ENCODE measurements at places on chromosomes 12 and 14.
A peak's percentile ranks its signal among the peaks of the same experiment; 100 is the strongest.

- peak; percentile 93 for DNase-seq
Measured at GRCh38 chr12:47812797-47813510, 6.7 kb downstream of the HDAC7 start.

DNA sequence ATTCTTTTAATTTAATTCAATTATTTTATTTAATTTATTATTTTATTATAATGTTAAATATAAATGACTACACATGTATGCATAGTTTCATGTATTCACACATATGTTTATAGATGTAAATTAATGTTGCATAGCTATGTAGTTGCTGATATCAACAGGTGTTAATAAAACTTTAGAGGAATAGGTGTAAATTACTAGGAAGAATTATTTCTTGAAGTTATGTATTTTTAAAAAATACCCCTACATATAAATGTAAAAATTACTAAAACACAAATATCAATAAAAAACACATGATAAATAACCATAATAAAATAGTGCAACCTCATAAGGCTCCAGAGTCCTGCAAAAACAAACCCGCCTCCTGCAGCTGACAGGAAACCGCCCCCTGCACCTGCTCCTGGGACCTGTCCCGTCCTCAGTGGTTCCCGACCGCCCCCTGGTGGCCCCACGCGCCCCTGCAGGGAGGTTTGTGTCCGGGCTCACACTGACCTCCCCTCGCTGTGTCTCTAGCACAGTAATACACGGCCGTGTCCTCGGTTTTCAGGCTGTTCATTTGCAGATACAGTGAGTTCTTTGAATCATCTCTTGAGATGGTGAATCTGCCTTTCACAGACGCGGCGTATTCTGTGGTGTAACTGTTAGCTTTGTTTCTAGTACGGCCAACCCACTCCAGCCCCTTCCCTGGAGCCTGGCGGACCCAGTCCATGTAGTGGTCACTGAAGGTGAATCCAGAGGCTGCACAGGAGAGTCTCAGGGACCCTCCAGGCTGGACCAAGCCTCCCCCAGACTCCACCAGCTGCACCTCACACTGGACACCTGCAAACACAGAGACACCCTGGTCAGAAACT lies 1264.0 kb downstream of the TMEM121 start:
- no peak for DNase-seq

GRCh38 chr14:74552623-74553022 lies 59.1 kb downstream of the ISCA2 start:
- no peak for DNase-seq

DNA sequence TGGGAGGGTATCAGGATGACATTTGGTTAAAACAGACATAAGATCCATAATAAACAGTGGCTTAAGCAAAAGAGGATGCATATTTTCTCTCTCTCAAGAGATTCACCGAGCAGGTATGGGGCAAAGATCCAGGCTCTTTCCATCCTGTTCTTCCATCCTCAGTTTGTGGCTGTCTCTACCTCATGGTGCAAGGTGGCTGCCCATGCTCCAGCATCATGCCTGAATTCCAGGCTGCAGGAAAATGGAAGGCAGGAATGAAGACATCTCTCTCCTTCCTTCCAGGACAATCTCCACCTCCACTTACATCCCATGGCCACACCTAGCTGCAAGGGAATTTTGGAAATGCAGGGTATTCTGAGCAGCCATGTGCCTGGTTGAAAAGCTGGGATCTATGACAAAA lies 136.0 kb downstream of the GLT1D1 start:
- DNase-seq: no peak

GRCh38 chr12:1839956-1840951 lies 19.9 kb downstream of the LRTM2 start:
- DNase-seq: no peak

GRCh38 chr12:58372298-58372697 lies 430.9 kb downstream of the ATP23 start:
- DNase-seq: no peak

DNA sequence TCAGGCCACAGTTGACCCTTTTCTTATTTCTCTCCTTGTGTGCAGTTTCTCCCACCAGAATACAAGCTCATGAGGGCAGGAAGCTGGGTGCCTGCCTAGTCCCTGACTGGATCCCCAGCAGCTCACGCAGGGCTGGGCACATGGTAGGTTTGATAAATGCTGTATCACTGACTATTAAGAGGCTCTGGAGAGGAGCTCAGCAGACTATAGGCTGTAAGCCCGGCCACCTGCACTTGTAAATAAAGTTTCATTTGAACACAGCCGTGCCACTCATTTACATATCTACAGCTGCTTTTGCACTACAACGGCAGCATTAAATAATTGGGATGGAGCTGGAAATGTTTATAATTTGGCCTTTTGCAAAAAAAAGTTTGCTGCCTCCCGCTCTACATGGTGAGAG lies 32.0 kb downstream of the CHGA start:
- no peak for DNase-seq

DNA sequence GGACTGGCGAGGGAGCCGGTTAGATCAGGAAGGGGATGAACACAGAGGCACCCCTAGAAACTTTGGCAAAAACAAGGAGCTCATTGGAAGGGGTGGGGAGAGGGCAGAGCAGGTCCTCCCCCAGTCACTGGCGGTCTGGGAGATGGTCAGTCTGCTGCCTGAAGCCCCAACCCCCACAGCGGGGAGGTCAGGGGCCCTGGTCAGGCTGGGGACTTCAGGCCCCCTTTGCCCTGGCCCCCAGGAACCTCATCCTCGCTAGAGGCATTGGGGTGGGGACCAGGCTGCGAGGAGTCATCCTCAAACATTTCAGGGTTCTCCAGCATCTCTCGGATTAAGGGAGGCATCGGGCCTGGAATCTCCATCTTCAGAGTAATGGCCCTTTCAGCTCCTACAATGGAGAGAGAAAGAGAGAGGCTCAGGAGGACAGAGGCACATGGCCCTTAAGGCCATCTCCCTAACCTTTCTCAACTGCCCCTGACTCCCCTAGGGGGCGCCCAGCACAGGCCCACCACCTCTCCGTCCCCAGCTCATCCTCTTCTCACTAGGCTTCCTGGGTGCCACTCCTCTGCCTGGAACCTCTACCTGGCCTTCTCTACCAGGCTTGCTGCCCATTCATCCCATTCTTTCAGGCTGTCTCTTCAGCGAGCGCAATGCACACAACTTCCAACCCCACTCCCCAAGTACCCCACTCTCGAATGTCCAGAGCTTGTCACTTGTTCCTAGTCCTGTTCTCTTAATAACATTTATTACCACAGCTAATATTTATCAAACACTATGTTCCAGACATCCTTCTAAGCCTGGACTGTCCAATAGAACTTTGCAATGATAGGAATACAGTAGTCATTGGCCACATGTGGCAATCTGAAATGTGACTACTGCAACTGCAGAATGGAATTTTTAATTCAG lies 4.7 kb upstream of the ITGB7 start:
- DNase-seq: no peak

DNA sequence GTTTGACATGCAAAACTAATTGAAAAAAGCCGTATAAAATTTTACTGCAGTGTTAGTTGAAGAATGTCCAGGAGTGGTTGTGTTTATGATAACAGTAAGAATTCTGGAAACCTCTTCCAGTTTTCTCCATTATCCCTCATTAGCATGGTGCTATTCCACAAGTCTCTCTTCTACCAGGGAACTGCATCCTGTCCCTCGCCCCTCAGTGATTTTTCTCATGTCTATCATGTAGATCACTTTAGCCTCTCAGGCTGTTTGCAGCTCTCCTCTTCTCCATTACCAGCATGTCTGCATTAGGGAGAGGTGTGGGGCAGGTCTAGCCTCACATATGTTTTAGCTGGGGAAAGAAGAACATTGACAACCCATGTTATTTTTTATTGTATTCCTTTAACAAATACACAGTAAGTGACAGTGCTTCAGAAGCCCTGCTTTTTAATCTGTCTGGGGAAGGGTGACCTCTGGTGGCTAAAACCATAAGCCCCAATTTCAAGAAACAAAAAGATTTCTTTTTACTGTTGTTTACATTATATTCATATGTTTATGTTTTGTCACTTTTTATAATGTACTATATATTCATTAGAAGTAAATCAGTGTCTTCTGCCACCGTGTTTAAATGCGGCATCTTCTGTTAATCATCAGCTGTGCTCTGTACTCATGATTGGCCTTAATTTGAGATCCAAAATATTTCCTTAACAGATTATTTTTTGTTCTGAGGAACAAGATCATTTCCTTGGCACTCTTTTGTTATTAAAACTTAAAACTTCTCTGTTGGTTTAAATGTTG lies 70.7 kb downstream of the RASSF8 start:
- DNase-seq: peak; percentile 72

DNA sequence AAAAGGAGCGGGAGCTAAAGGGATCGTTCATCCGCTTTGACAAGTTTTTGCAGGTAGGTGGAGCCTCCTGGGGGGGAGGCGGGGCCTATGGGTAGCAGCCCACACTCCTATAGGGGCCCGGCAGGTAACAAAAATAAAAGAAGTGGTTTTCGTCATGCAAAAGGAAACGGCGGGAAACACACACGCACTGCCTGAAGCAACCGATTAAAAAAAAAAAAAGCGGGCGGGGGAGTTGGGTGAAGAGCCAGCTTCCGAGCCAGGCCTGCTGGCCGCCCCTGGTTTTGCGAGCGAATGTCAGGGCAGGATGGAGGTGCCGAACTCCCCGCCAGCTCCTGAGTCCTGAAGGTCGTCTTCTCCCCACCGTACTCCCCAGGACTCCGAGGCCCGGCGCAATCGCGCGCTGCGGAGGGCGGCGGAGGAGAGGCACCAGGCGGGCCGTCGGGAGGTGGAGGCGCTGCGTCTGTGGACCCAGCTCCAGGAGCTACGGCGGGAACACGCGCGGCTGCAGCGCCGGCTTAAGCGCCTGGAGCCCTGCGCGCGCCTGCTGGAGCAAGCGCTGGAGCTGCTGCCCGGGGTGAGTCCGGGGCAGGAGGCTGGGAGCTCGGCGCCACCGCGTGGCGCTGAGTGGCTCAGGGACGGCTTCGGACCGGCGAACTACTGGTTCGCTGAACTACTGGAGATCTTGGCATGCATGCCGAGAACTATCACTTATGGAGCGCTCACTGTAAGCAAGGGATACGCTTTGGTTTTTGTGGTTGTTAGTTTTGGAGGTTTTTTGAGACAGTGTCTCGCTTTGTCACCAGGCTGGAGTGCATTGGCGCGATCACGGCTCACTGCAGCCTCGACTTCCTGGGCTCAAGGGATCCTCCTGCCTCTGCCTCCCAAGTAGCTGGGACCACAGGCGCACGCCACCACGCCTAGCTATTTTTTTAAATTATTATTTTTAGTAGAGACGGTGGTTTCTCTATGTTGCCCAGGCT lies 3.6 kb downstream of the CFAP73 start:
- DNase-seq: peak; percentile 76

GRCh38 chr14:106302661-106303060 lies 776.3 kb downstream of the TMEM121 start:
- DNase-seq: no peak

DNA sequence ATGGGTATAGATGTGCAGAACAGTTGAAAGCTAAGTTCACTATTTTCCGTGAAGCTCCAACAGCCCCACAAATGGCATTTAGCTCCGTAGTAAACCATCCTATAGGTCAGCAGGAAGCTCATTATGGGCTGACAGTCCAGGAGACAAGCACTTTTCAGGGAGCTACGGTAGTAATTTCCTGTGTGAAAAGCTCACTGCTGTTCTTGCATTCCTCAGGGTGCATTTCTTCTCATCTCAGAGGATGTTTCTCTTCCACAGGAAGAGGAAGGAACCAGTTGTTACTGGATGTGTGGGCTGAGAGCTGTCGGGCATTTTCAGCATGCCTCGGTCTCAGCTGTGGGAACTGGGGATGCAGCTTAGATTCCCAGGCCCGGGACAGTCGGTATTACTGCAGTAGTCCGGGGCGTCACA lies 72.8 kb downstream of the GALNT4 start:
- DNase-seq: peak; percentile 75

- DNase-seq: peak; percentile 91
Measured at GRCh38 chr12:113222730-113223531, 1.7 kb downstream of the TPCN1 start.

DNA sequence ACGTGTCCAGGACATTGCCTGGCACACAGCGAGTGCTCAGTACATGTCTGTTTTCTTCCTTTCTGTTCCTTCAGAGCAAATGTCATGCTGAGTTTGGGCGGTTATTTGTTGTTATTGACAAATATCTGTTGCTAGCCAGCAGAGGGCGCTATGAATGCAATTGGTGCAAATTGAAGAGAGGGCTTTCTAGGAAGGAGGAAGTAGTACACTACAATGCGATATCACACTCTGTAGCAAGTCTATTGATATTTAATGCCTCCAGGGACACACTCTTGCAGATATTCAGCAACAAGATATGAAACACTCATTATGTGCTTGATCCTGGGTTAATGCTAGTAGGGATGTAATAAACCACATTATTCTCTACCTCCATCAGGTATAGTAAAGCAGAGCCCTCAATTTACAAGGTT lies 267.3 kb upstream of the SRRM4 start:
- no peak for DNase-seq

DNA sequence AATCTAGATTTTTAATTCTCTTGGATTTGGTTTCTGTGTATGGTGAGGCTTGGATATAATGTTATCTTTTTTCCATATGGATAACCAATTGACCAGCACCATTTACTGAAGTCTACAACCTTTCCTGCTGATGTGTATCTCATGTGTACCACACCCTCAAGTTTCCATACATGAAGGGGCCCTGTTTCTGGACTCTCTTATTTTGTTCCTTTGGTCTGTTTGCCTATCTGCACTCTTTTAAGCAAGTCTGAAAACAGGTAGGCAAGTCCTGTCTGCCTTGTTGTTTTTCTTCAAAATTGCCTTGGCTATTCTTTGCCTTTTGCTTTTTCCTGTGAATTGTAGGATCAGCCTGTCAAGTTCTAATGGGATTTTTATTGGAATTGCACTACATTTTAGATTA lies 44.6 kb downstream of the MAX start:
- no peak for DNase-seq

- peak; percentile 11 for DNase-seq
Measured at GRCh38 chr12:110256780-110257431, 24.1 kb upstream of the ATP2A2 start.

DNA sequence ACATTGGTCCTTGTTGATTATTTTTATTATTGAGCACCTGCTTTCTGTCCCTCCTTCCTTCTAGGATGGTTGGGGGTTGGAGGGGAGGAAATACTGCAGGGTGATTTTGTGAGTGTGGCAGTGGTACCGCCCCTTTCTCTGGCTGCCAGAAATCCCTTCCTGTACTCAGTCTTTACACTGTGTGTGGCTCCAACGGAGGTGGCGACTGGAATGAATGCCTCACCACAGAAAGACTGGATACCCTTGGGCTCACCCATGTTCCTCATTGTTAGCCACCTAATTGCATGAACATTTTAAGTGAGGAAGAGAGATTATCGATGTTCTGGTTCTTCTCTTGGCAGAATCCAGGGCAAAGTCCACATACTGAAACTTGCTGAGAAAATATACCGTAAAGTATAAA lies 272.0 kb upstream of the E2F7 start:
- DNase-seq: no peak

- DNase-seq: peak; percentile 58
Measured at GRCh38 chr12:58907391-58907790, 12.9 kb downstream of the LRIG3 start.

DNA sequence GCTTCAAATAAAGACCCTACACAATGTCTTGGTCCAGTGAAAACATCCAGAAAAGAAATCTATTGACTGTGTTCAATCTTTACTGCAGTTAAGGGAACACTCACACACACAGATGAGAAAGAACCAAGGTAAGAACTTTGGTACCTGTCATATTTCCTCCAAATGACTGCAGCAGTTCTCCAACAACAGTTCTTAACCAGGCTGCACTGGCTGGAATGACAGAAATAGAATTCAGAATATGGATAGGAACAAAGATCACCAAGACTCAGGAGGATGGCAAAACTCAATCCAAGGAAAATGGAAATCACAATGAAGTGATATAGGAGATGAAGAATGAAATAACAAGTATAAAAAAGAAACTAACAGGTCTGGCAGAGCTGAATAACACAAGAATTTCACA lies 36.6 kb downstream of the ADAM20 start:
- DNase-seq: no peak
